ENCODE measurements at places on chromosomes 7 and 10.

GRCh38 chr7:26001662-26002244, 150.2 kb upstream of the NFE2L3 start:
- DNase-seq: no peak

DNA sequence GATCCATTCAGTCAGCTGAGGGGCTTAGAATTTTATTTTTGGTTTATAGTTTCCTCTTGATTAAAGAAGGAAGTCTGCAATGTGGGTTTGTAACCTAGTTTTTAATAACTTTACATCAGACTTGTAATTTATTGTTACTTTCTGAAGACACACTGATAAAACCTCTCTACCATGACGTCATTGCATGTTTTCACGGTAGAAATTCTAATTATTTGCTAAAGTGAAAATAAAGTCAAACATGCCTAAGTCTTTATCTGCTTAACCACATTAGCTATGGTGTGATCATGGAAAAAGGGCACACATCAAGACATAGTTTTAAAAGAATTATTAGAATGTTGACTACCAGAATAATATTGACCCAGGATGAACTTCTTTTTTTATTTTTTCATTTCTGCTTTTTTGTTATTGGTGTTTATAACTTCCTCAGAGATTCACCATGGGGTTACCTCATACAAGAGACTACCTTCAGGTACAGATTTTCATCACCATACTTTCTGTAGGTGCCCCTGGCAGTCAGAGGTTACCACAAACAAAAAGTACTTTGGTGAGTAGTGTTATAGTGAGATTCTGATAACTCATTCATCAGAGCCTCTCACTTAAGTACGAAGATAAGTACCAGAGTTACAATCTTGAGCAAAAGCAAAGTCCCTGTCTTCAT, 7.0 kb upstream of the PANK1 start:
- no peak for DNase-seq

DNA sequence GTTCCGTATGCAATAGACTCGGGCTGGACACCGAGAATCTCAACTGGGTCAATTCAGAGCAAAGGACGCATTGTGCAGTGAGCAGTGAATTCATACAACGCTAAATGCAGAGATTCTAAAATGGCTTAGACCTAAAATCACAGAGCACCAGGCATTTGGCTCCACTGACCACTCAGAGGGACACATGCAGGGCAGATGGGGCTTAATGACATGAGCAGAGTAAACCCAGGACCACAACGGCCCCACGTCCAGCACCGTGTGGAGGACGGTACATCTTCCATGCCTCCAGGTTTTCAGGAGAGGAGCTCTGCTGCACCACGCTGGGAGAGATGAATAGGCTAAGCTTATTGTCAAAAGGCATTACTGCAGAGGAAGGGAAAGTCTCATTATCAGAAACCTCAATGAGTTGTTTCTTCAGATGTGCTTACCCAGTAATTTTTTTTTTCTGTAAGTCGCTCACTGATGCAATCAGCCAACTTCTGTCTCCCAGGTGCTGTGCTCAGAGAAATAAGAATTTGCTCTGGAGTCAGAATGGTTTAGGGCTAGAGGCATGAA, 555.0 kb downstream of the PTPRN2 start:
- DNase-seq: no peak

DNA sequence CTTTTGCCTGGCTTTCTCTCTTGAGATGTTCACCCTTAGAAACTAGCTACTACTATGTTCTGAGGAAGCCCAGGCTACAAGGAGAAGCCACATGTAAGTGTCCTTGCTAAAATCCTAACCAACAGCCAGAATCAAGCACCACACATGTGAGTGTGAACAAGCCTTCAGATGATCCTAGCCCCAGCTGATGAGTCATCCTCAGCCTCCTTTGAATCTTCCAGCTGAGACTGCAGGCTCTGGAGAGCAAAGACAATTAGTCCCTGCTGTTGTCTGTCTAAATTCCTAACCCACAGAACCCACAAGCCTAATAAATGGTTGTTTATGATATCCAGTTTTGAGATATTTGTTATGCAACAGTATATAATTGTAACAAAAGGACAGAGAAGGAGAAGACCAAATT, 92.8 kb upstream of the TAC1 start:
- peak; percentile 1 for DNase-seq

GRCh38 chr7:29237489-29237888, 42.9 kb downstream of the CHN2 start:
- no peak for DNase-seq

DNA sequence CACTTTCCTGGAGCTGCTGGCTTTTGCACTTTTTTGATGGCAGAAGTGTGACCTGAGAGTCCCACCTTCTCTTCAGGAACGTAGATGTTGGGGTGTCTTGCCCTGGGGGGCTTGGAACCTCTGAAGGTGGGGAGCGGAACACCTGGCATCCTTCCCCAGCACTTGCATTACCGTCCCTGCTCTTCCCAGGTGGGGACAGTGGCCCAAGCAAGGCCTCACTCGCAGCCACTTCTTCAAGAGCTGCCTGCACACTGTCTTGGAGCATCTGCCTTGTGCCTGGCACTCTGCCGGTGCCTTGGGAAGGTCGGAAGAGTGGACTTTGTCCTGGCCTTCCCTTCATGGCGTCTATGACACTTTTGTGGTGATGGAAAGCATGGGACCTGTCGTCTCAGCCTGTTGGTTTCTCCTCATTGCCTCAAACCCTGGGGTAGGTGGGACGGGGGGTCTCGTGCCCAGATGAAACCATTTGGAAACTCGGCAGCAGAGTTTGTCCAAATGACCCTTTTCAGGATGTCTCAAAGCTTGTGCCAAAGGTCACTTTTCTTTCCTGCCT, 31.1 kb downstream of the PFKFB3 start:
- DNase-seq: no peak

- DNase-seq: no peak
These were observed 91.1 kb upstream of the DDC start for GRCh38 chr7:50656141-50656895.

DNA sequence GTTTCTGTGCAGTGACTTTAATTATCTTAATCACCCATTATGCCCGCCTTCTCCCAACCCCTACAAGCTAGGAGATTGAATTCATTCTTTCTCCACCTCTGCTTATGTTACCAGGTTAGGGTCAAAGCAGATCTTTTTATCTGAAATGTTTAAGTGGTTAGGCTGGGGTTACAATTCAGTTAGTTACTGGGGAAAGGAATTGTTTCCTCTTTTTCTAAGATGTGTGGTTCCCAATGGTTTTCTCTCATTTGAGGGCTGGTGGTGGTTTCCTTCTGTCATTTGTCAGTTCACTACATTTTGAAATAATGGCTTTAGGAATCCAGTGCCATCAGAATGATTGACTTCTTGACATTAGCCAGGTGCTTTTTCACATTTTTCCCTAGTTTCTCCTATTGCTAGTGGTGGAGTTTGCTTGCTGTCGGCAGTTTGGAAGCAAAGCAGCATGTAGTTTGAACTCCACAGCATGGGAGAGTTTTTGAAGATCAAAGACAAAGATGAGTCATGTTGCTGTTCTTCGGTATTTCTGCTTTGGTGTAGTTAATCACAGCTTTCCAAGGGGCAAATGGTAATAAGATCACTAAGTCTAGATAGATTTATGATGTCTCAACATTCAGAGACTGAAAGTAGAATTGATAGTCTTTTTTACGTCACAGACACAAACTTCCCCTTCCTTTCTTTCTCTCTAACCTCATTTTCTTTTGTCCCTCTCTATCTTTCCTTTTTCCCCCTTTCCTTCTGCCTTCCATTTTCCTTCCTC, 168.2 kb downstream of the SND1 start:
- no peak for DNase-seq

- peak; percentile 14 for DNase-seq
These were observed 122.4 kb downstream of the ZNF248 start for GRCh38 chr10:37734971-37735370.

Measured in epithelial cell of prostate (primary cell).